ENCODE measurements at places on chromosomes 3 and 15. TPM values are rescaled to one million over a fixed set of nuclear protein-coding genes. Genes with fewer than 3 reads are reported as not detected.

The TRA2B gene
- total RNA-seq, result 161 TPM

The PLIN1 gene
- total RNA-seq, result 0.07 TPM

The TF gene
- 0.93 TPM for total RNA-seq

The PLA2G4E gene
- total RNA-seq, result not detected

The SENP5 gene
- total RNA-seq, result 6.4 TPM

The PRTG gene
- 9.6 TPM for total RNA-seq

The SYNPR gene
- total RNA-seq, result not detected
